ENCODE measurements at places on chromosomes 4 and X.

DNA sequence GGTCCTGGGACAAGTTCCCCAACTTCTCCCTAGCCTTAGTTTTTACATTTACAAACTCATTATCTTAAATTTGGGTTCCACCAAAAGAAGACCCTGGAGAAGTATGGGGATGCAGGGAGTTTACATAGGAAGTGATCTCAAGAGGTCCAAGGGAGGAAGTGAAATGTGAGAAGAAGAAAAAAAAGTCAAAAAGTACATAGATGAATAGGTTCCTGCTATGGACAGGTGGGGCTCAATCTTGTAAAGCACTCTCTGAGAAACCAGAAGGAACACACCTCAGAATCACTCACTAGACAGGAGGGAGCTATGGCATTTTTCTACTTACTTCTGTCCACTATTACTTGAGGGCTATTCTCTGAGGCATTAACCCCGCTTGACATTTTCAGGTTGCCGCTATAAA, 56.6 kb downstream of the ARHGAP6 start:
- DNase-seq, result no peak

GRCh38 chrX:107603429-107604159, 24.7 kb upstream of the PRPS1 start:
- no peak for DNase-seq

- DNase-seq, result no peak
These were observed 535.9 kb downstream of the IQCM start for GRCh38 chr4:149279776-149280175.

GRCh38 chrX:45710081-45710801, 509.6 kb upstream of the DIPK2B start:
- peak; percentile 93 for DNase-seq

GRCh38 chr4:139556724-139557555, 921 bp upstream of the SETD7 start:
- peak; percentile 39 for DNase-seq

DNA sequence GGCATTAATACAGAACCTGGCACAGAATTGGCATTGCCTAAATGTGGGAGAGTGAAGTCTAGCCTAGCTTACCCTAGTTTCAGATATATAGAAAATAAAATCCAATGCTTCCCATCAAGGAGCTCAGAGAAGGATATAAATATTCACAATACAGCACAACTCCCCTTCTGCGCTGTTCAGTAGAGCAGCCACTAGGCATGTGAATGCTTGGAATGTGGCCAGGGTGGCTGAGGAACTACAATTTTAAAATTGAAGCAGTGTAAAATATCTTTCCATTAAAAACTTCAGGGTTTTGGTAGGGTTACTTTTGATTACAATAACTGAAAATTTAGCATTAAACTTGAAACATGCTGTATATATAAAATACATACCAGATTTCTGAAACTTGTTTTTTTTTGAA, 19.5 kb downstream of the ZNF518B start:
- no peak for DNase-seq

GRCh38 chr4:72006586-72006985, 25.2 kb upstream of the NPFFR2 start:
- DNase-seq, result peak; percentile 84

GRCh38 chr4:39881789-39882188, 95.9 kb downstream of the PDS5A start:
- DNase-seq, result no peak

DNA sequence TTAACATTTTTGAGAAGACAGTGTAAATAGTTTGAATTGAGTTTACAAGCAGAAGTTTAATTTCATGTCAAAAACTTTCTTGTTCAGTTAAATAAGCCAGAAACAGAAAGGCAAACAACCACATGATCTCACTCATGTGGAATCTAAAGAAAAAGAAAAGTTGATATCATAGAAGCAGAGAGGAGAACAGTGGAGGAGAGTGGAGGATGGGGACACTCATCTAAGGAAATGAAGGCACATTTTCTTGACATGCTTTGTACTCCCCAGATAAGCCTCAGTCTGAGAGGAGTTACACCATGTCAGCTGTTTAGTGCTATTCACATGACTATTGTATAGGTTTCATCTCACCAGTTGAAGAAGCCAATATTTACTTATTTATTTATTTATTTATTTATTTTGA, 13.5 kb downstream of the SNCA start:
- peak; percentile 49 for DNase-seq

DNA sequence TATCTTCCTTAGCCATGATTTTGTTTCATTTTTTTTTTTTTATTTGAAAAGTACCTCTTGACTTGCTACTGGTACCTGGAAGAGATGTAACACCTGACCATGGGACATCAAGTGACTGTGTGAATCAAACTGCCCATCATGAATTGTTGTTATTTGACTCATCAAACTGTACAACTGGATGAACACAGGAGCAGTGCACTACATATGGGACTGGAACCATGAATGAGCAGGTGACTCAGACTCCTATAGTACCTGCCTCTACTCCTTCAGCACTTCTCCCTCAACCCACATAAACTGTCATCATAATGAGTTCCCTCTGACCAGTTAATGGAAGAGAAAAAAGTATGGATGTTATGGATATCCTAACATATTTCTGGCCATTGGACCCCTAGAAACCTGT, 15.9 kb upstream of the UBE2D3 start:
- no peak for DNase-seq

DNA sequence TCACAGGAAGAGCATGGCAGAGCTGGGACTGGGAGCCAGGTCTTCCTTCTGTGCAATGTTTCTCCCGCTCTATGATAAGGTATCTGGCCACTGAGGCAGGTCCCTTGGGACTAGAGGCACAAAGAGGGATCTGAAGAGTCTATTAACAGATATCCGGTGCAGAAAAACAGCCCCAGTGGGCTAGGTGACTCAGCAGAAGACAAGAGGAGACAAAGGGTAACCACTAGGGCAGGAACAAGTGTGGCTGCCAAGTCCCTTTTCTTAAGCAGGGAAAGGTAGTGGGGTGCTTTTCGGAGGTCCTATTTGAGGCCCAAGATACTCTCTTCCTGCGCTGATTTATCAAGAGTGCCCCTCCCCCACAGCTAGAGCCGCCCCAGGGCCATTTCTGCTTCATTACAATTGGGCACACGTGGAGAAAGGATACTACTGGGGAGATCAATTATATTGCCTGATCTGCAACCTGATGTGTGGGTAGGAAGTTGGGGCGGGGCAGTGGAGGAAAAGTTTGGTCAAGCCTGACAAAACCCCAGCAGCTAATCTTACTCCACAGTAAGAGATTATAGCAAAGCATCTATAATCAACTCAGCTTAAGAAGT, at the start of gene DGAT2L6:
Gene DGAT2L6 (plus strand): TSS at position 546 of the 596 bp plus-strand sequence. CDS start 100 bp downstream, outside the sequence.
- DNase-seq, result no peak

- DNase-seq, result no peak
These were observed 521.0 kb upstream of the IGFBP7 start for GRCh38 chr4:57631147-57631546.

GRCh38 chr4:120886191-120886590, 36.3 kb downstream of the PRDM5 start:
- DNase-seq, result no peak

DNA sequence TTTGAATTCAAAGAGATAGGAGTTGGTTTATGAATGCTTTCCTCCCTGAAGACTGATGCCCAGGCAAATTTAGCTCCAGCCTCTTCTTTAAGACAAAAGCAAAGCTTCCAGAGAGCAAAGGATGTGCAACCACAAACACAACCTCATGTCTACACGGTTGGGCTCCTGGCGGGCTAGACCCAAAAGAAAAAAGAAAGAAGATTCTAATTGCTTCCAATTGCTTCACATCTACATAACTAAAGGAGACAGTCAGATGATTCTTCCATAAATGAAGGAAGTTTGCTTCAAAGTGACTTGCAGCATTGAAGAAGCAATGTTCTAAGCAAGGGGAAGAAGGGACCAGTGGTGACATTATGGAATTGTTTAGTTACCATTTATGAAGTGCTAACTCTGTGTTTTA, 1603.0 kb upstream of the TENM3 start:
- DNase-seq, result no peak

DNA sequence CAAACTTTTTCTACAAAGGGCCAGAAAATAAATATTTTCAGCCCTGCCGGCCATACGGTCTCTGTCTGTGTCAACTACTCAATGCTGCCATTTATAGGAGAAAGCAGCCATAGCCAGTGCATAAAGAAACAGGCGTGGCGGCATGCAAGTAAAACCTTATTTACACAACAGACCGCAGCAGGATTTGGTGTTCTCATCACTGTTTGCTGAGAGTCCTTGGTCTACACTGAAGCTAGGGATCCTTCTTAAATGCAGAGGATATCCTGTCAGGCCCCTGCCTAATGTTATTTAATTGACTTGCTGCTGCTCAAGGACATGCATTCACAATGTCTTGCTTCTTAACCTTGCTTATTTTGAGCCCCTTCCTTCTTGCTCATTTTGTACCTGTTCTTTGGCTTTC, 54.7 kb downstream of the CPE start:
- DNase-seq, result no peak

DNA sequence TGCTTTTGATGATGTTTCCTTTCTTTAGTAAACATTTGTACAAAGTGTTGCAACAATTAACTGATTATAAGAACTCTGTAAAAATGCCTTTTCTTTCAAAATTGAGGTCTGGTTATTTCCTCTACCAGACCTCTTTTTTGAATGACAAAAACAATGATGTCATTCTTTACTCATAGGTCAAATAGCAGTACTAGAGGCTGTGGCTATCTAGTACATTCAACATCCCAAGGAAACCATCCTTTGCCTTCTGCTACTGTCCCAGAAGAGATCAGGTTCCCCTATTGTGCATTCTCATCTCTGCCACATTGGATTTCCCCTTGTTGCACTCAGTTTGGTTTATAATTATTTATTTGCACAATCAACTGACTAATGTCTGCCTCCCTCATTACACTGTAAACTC, 19.1 kb upstream of the MAD2L1 start:
- peak; percentile 2 for DNase-seq

DNA sequence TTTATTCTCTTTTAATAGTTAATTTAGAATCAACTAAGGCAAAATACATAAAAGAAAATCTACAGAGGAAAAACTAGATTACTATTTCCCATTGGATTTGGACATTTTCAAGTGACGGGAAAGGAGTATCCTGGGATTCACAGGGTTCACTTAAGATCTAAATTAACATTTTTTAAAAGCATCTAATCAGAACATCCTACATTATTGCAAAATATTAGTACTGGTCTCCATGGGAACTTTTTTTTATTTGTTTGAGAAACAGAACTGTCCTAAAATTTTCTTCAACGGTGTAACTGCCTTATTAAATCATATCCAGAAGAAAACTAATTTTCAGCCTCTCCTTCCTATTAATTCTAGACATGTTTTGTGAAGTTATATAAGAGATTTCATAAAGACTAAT, 69.7 kb downstream of the METTL14 start:
- DNase-seq, result no peak

GRCh38 chr4:88240297-88240714, 44.1 kb downstream of the PPM1K start:
- no peak for DNase-seq

- no peak for DNase-seq
These were observed 73.0 kb upstream of the KLHL13 start for GRCh38 chrX:118189628-118190027.

DNA sequence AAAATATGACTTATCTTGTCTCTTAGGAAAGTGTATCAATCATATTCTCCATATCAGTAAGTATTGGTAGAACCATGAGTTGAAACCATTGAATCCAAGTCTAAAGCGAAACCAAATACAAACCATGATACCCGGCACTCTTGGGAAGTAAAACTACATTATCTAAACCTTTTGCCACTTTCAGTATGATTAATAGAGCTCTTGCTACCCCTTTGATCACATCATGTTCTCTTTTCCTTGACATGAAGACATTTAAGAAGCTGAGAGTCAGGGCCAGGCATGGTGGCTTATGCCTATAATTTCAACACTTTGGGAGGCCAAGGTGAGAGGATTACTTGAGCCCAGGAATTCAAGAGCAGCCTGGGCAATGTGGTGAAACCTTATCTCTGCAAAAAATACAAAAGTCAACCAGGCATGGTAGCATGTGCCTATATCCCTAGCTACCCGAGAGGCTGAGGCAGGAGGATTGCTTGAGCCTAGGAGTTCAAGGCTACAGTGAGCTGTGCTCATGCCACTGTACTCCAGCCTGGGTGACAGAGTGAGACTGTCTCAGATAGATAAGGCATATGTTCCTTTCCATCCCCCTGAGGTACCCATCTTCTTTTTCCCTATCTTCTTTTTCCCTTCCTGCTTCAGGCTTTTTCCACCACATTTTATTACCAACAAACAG, 45.4 kb downstream of the CEP135 start:
- DNase-seq, result no peak

DNA sequence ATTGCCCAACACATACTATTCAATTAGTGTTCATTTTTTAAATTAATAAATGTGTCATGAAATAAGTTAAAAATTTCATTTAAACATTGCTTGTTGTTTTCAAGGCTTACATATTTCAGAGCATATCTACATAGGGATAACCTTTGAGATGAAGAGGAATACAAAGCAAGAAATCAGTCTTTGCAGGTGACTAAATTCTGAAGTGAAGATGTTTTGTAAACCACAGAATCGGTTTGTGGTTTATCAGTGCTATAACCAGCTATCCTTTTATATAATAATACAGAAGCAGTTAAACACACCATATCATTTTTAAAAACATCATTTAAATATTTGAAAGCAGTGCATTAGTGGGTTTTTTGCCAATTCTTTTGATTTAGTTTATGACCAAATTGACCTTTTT, 26.9 kb downstream of the FAM241A start:
- DNase-seq, result no peak

DNA sequence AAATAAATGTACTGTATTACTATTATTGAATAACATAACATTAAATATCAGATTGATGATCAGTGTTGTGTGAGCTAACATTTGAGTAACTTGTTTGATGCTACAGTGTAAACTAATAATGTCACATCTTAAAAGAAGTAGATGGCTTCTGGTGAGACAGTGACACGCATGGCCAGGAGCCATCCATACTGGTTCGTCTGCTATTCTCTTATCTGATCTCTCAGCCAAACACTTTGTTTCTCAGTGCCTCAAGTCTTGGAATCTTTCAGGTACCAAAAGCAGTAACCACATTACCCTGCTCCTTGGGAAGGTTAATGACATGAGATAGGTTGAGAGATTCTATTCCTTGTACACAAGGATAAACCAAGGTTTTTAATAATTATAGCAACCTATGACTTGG, 198.1 kb upstream of the IGFBP7 start:
- no peak for DNase-seq

DNA sequence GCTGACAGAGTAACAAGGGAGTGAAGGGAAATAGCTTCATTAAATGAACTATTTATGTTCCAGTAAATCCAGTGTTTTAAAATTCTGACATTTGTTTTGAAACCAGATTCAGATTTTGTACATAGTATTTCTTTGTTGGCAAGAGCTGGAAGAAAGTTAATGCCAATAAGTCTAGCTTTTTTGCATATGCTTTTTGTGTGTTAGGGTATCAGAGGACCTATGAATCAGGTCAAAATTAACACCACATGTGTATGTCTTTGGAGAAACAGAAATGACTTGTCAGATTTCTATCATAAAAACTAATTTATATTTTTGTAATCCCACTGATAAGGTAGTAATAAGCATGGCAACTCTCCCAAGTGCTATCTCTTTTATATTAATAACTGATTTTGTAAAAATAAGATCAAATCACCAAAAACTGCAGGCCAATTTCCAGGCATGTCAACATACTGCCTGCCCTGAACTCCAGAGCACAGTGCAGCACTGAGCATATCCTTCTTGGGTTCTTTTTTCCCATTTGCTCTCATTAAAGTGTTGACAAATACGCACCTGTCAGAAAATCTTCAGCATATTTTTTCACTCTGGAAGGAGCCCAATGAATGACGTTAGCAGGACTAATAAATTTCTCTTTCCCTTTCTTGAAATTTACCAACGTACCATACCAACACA, 65.5 kb downstream of the SH3RF1 start:
- DNase-seq, result no peak

GRCh38 chr4:972651-973424, 531 bp downstream of the DGKQ start:
- peak; percentile 32 for DNase-seq

GRCh38 chr4:185729391-185729804, 82.6 kb downstream of the SORBS2 start:
- DNase-seq, result no peak

Measured in lung microvascular endothelial cell (primary cell).